ENCODE measurements at places on chromosomes 1 and 21.

DNA sequence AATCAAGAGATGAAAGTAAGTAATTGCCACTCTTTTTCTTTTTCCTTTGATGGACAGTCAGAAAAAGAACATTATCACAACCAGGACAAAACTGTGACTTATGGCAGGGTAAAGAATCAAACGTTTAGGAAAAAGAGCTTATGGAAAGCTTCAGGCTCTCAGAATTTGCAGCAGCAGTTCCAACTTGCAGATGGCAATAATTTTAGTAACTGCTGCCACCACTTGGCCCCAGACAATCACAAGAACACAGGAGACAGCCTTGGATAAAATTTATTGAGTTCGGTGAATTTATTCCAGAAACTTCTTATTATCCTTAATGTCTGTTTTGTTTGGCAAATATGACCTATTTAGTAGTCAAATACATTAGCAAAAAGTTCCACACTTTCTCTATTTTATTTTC lies 804.4 kb downstream of the BRINP3 start:
- DNase-seq = no peak

- DNase-seq = no peak
Observed at GRCh38 chr21:43940329-43941050, 71.6 kb upstream of the TRAPPC10 start.

DNA sequence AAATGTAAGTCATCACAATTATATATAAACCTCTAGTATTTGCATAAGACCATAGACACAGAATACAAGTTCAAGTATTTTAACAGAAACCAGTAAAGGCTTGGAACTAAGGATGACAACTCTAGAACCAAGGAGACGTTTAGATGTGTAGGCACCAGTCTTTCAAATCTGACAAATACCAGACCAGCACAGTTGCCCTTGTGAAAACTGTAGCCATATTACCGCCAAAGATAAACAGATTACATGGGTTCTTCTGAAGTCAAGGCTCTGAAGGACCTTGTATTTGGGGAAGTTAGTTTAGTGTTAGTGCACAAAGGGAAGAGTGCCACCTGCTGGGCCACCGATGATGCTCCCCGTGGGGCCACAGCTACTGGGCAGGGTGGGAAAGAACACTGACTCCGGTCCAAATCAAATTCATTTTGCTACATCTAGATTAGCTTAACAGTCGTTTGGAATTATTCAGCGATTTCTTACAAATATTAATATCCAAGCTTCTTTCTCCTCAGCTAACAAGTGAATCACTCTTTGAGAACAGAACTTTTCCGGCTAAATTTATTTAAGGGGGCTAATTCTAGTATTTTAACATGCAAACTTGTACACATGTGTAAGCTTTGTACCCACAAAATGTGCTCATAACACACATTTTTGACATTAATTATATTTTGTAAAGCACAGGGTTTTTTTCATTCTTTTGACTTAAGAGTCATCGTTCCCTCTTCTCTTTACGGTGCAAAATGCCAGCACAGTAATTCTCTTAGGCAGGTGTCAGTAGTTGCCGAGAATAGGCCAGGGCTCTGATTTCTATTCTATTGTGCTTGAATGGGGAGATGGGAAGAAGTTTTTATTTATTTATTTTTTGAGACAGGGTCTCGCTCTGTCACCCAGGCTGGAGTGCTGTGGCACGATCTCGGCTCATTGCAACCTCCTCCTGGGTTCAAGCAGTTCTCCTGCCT lies 8.0 kb upstream of the NIBAN1 start:
- peak; percentile 76 for DNase-seq

- DNase-seq = no peak
Observed at GRCh38 chr1:33375316-33375715, 54.4 kb upstream of the A3GALT2 start.

- DNase-seq = peak; percentile 24
Observed at GRCh38 chr1:64962441-64962840, 3.9 kb downstream of the JAK1 start.

- DNase-seq = no peak
Observed at GRCh38 chr1:59155351-59155750, 141.5 kb upstream of the FGGY start.

DNA sequence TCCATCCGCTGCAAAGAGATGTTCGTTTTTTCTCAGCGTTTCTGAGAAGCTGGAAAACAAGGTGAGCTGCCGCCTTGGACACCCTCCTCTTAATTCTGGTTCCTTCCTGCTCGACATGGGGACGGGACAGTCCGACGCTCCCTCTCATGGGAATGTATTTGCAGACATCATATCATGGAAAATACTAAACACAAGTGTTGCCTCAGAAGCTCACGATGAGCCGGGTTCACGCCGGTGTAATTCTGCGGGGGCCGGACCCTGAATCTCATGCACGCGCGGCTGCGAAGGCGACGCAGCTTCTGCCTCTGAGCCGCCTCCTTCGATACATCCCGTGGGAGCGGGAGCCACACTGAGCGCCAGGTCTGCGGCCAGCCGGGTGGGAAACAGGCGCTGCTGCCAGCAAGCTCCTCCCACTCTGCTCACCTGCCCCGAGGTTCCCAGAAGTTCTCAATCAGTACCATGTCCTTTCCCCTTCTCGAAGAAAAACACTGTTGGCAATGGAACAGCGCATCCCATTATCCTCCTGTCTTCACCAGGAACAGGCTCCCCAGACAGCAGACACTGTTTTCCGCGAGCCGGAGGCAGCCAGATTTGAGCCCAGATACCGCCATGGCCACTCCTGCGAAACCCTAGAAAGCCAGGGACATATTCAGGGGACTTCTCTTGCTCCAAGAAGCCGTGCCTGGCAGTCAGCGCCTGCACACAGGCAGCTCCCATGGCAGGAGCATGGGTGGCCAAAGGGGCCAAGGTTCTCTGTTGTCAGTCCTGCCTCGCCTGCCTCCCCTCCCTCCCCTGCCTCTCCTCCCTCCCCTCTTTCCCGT lies 98.0 kb downstream of the WDR4 start:
- no peak for DNase-seq

DNA sequence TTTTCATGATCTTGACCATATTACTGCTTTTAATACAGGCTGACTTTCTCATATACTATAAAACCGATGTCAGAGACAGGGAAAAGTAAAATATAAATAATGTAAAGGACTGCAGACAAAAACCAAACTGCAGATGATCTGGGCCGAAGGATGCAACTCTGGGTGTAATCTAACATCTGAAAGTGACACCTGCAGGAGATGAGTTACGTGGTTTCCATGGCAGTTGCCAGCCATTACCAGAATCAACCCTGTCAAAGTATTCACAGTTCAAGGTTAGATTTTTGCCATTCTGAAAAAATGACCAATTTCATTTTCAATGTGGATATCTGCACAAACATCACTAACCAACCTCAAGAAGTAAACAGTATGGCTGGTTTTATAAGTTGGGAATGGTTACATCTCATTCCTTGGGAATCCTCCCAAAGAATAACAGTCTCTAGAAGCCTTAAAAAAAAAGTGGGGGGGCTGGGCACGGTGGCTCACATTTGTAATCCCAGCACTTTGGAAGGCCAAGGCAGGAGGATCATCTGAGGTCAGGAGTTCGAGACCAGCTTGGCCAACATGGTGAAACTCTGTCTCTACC lies 27.7 kb downstream of the DNAJC11 start:
- DNase-seq = no peak

DNA sequence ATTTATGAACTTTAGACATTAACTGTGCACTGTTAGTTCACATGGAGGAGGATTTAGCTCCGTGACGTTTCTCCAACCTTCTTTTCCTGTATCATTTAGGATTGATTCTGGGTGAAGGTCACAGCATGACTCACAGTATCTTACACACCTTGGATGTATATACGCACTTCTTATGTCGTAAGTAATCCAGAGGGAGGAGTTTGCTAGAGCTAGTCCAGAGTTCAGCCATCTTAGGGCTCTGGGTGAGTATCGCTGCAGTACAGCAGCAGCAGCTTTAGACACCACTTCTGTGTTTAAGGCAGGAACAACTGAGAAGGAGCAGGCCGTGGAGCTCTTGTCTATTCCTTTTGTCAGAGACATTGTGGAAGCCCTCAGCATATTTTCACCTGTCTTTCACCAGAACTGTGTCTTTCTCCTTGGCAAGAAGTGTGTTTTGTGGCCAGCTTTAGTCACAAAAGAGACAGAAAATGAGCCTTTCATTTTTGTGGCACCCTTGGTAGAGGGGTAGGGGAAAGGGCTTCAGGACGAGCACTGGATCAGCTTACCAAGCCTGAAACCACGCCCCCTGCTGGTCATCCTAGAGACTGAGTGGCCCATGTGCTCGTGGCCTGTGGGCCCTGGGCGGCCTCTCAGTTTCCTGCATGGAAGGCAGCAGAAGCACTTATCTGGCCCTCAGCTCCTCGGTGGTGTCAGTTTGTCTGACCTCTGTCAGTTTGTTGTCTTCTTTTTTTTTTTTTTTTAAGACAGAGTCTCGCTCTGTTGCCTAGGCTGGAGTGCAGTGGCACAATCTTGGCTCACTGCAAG lies 64.0 kb downstream of the ADARB1 start:
- DNase-seq = peak; percentile 64

DNA sequence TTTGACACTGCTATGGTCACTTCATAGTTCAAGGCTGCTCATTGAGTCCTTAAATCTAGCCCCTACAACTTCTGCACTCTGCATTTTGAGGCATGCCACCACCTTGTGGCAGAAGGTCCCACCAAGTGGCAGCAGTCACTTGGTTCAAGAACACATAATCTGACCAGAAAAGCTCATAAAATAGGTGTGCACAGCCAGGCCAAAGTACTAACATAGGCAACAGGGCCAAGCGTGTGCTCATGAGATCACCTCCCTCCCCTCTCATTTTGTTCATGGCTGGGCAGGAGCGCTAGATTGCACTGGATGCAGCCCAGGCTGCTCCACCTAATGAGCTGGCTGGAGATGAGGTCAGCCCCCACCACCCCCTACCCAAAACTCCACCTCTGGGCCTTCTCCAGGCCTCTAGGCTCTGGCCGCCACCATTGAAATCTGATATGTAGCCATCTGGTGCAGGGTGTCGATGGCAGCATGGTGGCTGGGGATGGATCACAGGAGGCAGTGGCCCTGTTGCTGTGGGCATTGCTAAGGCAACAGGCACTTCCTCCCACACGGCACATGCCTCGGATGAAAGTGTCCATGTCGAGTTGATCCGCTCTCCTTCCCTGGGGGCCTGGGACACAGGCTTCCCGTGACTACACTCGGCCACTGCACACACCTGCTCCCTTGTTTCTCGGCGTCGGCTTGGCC lies 193.2 kb downstream of the TRABD2B start:
- DNase-seq = no peak

- DNase-seq = no peak
Observed at GRCh38 chr21:15209224-15209623, 144.4 kb upstream of the NRIP1 start.

- DNase-seq = peak; percentile 29
Observed at GRCh38 chr1:154860156-154860870, 9.8 kb downstream of the KCNN3 start.

DNA sequence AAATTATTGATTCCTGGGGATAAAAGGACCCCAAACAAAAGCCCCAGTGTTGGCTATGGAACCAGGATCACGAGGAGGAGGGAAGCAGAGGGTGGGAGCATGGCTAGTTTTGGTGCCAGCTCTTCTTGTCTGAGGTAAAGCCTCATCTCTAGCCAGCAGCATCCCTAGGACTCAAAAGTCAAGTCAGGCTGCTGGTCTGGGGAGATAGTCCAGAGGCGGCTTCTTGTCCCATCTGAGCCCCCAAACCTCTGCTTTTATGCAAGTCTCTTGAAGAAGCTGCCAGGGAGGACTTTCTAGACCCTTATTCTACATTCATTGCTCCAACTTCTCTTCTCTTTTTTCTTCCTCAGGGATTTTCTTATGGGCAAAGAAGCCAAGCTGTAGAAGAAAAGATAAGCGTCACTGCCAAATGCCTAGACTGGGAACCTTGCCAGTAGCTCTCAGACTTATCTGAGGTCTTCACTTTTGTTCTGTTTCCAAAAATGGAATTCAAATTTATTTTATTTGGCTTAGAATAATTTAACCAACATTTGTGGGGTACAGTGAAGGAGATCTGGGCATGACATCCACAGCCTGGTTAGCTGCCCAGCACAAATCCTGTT lies 6.9 kb upstream of the ANKRD35 start:
- no peak for DNase-seq

- DNase-seq = no peak
Observed at GRCh38 chr1:213179784-213180183, 128.7 kb downstream of the RPS6KC1 start.

DNA sequence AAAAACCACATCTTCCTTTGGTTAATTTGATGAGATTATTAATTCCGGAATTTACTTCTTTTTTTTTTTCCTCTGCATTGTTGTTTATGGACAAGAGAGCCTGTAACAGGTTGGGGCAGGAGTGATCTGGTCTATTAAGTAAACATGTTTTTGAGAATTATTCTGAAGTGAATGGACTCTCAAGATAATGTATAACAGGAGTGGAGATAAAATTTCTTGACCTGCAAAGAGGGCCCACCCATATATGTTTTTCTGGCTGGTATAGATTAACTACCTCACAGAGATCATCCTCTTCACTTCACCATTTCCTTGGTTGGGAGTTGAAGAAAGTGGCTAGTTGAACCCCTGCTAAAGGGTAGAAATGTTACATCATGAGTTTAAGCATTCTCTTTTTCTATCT lies 10.7 kb downstream of the DDI2 start:
- DNase-seq = no peak

DNA sequence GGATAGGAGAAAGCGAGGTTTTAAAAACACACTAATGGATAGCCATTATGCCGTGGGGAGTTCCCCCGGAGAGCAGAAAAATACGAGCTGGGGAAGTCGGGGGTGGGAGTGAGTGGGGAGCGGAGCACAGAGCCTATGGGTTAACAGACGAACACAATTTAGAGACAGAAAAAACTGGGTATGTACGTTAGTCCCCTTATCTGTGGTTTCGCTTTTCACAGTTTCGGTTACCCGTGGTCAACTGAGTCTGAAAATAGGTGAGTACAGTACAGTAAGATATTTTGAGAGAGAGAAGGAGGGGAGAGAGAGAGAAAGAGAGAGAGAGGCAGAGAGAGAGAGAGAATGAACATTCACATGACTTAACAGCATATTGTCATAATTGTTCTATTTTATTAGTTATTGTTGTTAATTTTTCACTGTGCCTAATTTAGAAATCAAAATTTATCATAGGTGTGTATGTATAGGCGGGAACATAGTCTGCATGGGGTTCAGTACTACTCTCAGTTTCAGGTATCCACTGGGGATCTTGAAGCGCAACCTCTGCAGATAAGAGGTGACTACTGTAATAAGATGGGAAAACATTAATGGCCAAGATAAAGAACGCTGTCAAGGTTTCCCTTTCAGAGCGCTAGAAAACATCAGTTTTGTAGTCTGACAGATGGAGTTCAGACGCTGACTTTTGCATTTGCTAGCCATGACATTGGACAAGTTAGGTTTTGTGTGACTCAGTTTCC lies 125.6 kb upstream of the LMO4 start:
- DNase-seq = no peak

DNA sequence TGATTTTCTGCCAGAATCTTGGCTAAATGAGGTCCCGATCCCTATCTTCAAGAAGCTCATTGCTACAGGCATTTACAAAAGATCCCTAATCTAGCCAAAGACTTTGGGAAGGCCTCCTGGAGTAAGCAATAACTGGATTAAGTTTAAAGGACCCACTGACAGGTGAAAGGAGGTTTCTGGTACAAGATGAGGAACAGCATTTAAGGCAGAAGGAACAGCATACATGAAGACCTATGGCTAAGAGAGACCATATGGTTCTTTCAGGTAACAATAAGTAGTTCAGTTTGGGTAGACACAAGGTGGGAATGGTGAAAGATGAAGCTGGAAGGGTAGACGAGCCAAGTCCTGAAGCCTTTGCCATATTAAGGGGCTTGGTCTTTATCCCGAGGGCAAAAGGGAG lies 27.8 kb downstream of the SHISAL2A start:
- DNase-seq = no peak
